ENCODE measurements at places on chromosomes 6 and 20. TPM values are rescaled to one million over a fixed set of nuclear protein-coding genes. Genes with fewer than 3 reads are reported as not detected.

SLC18B1 gene
- total RNA-seq = 8.5 TPM

UBD gene
- total RNA-seq = not detected

GSTA2 gene
- not detected for total RNA-seq

RAB22A gene
- total RNA-seq = 16.5 TPM

SLC17A2 gene
- total RNA-seq = not detected

TAAR2 gene
- not detected for total RNA-seq

SPATA2 gene
- total RNA-seq = 16.0 TPM

PSMB9 gene
- total RNA-seq = 37.2 TPM

STX11 gene
- 16.1 TPM for total RNA-seq

PABPC1L gene
- 27.5 TPM for total RNA-seq

GRCh38 chr20:49318091-49318429, 40.2 kb upstream of the ZNFX1 start:
- H3K4me3 ChIP-seq = no peak overlapping the region
- H3K36me3 ChIP-seq = no peaks in the 10 kb centered on the region
- no peak overlapping the region for H3K27ac ChIP-seq
- peaks cover 18% of the 10 kb centered on the region for H3K4me1 ChIP-seq

GRCh38 chr20:17482536-17482935, 48.6 kb downstream of the BFSP1 start:
- no peak overlapping the region for H3K4me3 ChIP-seq
- peaks cover 7% of the 10 kb centered on the region for H3K27me3 ChIP-seq
- H3K4me1 ChIP-seq = no peaks in the 10 kb centered on the region
- no peak for DNase-seq

DNA sequence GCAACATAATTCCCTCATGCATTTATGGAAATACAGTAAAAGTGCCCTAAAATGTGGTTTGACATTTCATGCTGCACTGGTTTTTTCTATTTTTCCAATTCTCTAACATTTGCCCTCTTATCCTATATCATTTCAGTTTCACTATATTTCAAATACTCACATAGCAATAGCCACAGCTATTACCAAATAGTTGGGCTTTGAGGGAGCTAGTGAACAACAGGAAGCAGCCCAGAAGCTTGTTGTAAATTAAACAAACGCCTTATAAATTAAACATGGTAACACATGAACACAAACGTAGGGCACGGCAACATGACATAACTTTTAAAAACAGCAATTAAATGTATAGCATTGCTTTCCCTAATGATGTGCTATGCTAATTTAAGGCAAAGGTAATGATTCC, 469.0 kb downstream of the CDC5L start:
- no peak overlapping the region for H3K27ac ChIP-seq
- DNase-seq = no peak
- no peaks in the 10 kb centered on the region for H3K36me3 ChIP-seq
- no peak overlapping the region for H3K4me3 ChIP-seq

DNA sequence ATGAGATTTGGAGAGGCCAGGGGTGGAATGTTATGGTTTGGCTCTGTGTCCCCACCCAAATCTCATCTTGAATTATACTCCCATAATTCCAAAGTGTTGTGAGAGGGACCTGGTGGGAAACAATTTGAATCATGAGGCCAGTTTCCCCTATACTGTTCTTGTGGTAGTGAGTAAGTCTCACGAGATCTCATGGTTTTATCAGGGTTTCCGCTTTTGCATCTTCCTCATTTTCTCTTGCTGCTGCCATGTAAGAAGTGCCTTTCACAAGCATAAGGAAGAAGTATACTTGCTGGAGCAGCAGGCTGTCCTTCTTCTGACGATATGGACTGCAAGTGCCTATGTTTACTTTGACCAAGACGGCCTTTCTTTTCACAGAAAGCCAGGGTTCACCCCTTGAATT, 270.5 kb downstream of the ESR1 start:
- H3K4me1 ChIP-seq = no peaks in the 10 kb centered on the region
- H3K36me3 ChIP-seq = no peaks in the 10 kb centered on the region
- H3K4me3 ChIP-seq = no peak overlapping the region
- no peak overlapping the region for H3K27ac ChIP-seq

GRCh38 chr6:40287296-40287850, 299.8 kb downstream of the LRFN2 start:
- DNase-seq = no peak
- peaks cover 7% of the 10 kb centered on the region for H3K27me3 ChIP-seq
- H3K27ac ChIP-seq = no peak overlapping the region

DNA sequence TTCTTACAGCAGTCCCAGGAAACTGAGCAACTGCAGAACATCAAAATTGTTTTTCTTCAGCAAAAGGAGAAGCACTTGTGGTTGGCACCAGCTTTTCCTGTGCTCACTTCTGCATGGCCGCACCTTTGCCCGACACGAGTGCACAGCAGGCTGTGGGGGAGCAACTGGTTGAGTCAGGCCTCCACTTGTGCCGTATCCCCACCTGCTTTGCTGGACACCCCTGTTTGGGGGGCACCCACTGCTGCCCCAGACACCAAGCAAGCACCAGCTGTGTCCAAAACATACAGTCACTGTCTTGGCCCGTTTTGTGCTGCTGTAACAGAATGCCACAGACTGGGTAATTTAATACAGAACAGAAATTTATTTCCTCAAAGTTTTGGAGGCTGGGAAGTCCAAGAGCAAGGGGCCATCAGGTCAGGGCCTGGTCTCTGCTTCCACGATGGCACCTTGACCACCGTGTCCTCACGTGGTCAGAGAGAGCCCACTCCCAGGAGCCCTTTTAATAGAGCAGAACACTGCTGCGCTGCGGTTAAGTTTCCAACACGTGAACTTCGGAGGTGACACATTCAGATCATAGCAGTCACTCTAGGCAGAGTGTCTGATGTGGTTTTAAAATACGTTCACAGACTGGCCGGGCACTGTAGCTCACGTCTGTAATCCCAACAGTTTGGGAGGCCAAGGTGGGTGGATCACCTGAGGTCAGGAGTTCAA, 8.7 kb upstream of the GMEB2 start:
- no peaks in the 10 kb centered on the region for H3K36me3 ChIP-seq
- H3K4me1 ChIP-seq = peaks cover 93% of the 10 kb centered on the region
- H3K27ac ChIP-seq = peak overlapping the region; percentile 77
- no peaks in the 10 kb centered on the region for H3K27me3 ChIP-seq

DNA sequence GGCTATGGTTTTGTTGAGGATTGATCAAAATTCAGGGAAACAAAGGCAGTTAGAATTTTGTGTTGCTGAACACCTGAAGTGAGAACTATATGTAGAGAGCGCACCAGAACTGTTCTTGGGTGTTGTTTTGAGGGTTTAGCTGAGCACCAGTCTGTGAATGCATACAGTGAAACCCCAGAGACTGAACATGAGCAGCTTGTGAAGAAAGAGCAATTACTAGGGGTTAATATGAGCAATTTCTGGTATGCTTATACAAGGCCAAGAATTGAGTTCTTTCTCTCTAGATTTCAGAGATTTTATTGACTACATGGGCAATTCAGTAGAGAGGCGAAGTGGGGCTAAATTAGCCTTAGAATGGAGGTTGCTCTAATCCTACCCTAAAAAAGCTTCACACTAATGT, 93.9 kb downstream of the CD2AP start:
- no peaks in the 10 kb centered on the region for H3K27me3 ChIP-seq
- H3K27ac ChIP-seq = no peak overlapping the region
- peaks cover 7% of the 10 kb centered on the region for H3K36me3 ChIP-seq
- no peak overlapping the region for H3K4me3 ChIP-seq
- no peak for DNase-seq

- peaks cover 19% of the 10 kb centered on the region for H3K4me1 ChIP-seq
- no peak for DNase-seq
- H3K4me3 ChIP-seq = no peak overlapping the region
- peaks cover 58% of the 10 kb centered on the region for H3K27me3 ChIP-seq
- H3K36me3 ChIP-seq = no peaks in the 10 kb centered on the region
Observed at GRCh38 chr6:41505122-41506049, 40.8 kb upstream of the FOXP4 start.

- peaks cover 12% of the 10 kb centered on the region for H3K36me3 ChIP-seq
- no peak overlapping the region for H3K27ac ChIP-seq
- peaks cover 4% of the 10 kb centered on the region for H3K4me1 ChIP-seq
- no peak for DNase-seq
Observed at GRCh38 chr20:20549704-20550103, 162.7 kb downstream of the RALGAPA2 start.

DNA sequence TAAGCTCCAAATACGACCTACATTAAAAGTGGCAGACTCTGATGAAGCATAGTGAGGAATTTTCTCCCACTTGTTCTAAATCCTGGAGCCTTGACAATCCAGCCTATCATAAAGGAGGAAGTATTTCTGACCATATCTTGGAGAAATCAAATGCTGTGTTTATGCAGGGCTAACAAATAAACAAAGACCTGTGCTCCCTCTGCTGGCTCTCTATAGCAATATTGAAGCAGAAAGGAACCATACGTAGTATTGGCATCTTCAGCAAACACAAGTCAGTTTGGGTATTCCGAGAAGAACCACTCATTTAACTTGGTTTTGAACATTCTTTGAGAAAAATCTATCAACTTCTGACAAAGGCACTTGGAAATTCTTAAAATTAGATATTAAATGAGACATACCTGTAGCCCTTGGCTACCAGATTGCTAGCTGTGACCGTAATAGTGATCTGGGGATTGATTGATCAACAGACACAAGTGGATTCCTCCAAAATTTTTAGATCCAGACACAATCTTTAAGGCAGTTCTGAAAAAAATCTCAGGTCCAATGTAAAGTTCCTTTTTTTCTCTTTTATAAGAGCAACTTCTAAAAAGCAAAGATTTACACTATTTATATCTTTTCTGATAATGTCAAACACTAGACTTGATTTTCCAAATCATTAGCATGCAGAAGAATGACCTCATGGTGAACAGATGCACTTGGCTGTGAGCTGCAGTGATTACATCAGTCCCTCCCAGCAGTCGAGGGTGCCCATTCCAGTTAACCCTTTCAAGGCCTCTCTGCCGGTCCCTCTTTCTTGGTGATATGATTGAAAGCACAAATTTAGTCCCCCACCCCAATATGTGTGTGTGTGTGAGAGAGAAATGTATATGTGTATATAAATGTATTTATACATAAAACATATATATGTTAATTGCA, 40.2 kb downstream of the INSM1 start:
- H3K36me3 ChIP-seq = peaks cover 7% of the 10 kb centered on the region
- no peaks in the 10 kb centered on the region for H3K27me3 ChIP-seq
- no peak for DNase-seq
- no peaks in the 10 kb centered on the region for H3K4me1 ChIP-seq
- H3K27ac ChIP-seq = no peak overlapping the region

GRCh38 chr6:152750694-152751093, at the start of gene VIP:
TSS of gene VIP (plus strand) at chr6:152750797. CDS start at chr6:152752178, 1,381 bp downstream.
- H3K4me1 ChIP-seq = no peaks in the 10 kb centered on the region
- no peaks in the 10 kb centered on the region for H3K27me3 ChIP-seq
- H3K4me3 ChIP-seq = no peak within 1 kb of the TSS
- no peak for DNase-seq
- no peak within 1 kb of the TSS for H3K27ac ChIP-seq

GRCh38 chr6:74657011-74657410, 548.8 kb downstream of the COL12A1 start:
- H3K4me1 ChIP-seq = no peaks in the 10 kb centered on the region
- no peaks in the 10 kb centered on the region for H3K36me3 ChIP-seq
- no peaks in the 10 kb centered on the region for H3K27me3 ChIP-seq

- no peak for DNase-seq
- no peaks in the 10 kb centered on the region for H3K4me1 ChIP-seq
- H3K27ac ChIP-seq = no peak overlapping the region
Observed at GRCh38 chr20:2149507-2149906, 47.9 kb downstream of the STK35 start.

- H3K4me3 ChIP-seq = no peak overlapping the region
- no peak overlapping the region for H3K27ac ChIP-seq
- H3K4me1 ChIP-seq = peaks cover 7% of the 10 kb centered on the region
- H3K36me3 ChIP-seq = no peaks in the 10 kb centered on the region
- peaks cover 27% of the 10 kb centered on the region for H3K27me3 ChIP-seq
- DNase-seq = no peak
Observed at GRCh38 chr6:13859871-13860555, 45.7 kb upstream of the MCUR1 start.

DNA sequence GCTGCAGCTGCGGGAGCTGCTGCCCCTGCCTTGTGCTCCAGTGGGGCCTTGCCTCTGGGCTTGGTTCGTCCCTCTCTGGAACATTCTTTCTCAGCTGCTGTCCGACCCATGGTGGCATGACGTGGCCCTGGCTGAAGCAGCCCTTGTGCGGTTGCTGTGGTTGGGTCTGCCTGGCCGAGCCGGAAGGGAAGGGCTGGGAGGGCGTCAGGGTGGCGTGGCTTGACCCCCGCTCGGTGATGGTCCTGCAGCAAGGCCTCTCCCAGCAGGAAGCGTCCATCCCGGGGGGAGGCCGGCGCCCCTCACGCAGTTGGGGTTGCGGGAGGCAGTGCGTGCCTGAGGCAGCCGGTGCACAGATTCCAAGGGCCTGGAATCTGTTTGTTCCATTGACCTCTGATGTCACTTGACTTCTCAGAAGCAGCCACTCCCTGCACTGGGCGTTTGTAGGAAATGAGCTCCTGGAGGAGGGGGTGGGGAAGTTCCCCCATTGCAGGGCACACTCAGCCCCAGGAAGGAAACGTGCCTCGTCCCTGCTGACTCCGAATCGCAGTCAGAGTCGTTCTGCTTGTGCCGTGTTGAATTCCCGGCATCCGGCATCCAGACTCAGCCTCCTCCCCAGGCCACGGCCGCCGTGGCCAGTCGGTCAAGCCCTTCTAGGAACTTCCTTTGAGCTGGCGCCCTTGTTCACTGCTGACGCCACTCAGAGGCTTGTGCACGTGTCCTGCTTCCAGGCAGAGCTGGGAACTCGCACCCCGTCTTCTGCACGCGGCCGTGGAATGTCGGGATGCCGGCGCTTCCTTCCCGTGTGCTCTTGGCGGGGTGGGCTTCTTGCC, 9.7 kb upstream of the TNFRSF6B start:
- DNase-seq = no peak
- no peak overlapping the region for H3K4me3 ChIP-seq
- no peak overlapping the region for H3K27ac ChIP-seq

DNA sequence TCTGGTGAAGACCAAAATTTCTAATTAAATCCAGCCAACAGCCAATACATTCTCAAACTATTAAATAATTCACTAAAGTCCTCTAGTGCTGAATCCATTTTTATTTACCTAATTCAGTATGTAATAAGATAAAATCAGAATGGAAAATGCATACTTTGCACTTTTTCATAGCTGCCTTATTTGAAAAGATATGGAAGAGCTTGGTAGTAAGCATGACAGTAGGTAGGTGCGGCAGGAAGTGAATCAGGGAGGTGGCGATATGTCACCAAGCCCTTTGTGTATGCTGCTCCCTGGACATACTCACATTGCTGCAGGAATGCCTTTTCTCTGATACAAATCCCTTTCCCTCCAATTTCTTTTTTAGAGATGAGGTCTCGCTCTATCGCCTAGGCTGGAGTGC, 10.2 kb upstream of the TGM3 start:
- no peaks in the 10 kb centered on the region for H3K4me1 ChIP-seq
- H3K27me3 ChIP-seq = peaks cover 9% of the 10 kb centered on the region
- no peak for DNase-seq
- no peak overlapping the region for H3K4me3 ChIP-seq

- DNase-seq = no peak
- H3K27ac ChIP-seq = no peak overlapping the region
- H3K36me3 ChIP-seq = no peaks in the 10 kb centered on the region
- H3K4me1 ChIP-seq = peaks cover 8% of the 10 kb centered on the region
Observed at GRCh38 chr6:41604006-41604405, 34.3 kb upstream of the MDFI start.
